ENCODE measurements at places on chromosomes 2 and 18. TPM values are rescaled to one million over a fixed set of nuclear protein-coding genes. Genes with fewer than 3 reads are reported as not detected.

AFTPH gene
- total RNA-seq, result 14.5 TPM

RAD51AP2 gene
- total RNA-seq, result 0.28 TPM

SLC5A7 gene
- not detected for total RNA-seq

PARD6G gene
- 2.8 TPM for total RNA-seq

DNA sequence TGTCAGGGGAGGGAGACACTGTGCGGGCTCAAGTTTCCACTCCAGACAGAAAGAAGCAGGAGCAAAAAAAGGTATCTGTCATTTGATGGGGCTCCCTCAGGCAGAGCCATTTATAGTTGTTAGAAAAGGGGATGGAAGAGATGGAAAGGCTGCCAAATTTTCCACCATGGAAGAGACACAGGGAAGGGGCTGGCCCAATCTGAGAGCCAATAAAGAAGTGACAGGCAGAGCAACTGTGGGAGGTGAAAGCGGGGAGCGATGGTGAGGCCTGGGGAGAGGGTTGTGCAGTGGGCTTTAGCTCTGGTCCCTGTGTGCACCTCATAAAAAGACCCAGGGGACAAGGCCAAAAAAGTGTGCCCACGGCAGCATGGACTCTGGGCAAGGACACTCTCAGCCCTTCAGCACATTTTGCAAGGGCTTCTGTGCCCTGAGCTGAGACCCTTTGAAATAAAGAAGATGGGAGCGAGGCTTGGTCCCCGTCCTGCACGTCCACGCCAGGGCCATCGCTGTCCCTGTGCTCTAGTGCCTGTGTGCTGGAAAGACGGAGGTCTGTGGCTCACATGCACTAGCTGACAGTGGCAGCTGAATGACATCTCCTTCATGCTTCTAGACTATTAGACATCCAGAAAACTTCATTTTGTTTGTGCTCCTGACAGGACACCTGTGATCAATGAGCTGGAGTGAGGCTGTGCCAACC lies 456.7 kb upstream of the HS6ST1 start:
- peak; percentile 43 for DNase-seq

DNA sequence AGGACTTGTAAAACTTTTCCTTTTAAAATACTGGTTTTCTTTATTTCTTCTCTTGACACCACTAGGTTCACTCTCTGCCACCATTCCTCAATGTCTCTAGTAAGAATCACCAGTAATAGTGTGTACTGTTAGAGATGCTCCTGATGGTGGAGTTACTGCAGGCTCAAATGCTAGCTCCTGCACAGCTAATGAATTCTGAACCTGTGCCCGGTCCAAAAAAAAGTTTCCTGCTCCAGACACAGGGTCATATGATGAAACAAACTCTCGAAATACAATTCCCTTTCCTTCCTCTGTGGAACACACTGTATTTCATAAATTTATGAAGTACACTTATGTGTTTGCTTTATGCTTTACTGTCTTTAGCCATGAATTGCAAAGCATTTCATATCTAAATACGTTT lies 19.2 kb downstream of the PMS1 start:
- no peak for DNase-seq

GRCh38 chr2:75410702-75411101 lies 150.0 kb downstream of the EVA1A start:
- DNase-seq, result no peak

DNA sequence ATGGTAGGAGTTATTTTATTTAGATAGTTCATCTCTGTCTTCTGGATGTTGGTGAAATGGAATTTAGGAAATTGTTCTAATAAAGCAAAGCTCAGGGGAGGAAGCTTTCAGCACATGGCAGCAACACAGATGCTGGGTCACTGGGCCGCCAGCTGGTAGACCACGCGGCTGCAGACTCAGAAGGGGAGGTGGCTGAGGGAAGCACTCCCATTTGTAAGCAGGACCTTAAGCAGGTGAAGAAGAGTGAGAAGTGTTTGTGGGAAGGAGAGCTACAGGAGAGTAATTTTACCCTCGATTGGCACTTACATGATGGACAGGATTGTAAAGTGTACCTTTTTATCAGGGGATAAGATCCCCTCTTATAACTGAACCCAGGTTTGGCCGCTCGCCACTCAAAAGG lies 24.4 kb downstream of the NMS start:
- no peak for DNase-seq

- no peak for DNase-seq
These were observed 22.6 kb upstream of the SCYGR2 start for GRCh38 chr2:227576110-227576509.

DNA sequence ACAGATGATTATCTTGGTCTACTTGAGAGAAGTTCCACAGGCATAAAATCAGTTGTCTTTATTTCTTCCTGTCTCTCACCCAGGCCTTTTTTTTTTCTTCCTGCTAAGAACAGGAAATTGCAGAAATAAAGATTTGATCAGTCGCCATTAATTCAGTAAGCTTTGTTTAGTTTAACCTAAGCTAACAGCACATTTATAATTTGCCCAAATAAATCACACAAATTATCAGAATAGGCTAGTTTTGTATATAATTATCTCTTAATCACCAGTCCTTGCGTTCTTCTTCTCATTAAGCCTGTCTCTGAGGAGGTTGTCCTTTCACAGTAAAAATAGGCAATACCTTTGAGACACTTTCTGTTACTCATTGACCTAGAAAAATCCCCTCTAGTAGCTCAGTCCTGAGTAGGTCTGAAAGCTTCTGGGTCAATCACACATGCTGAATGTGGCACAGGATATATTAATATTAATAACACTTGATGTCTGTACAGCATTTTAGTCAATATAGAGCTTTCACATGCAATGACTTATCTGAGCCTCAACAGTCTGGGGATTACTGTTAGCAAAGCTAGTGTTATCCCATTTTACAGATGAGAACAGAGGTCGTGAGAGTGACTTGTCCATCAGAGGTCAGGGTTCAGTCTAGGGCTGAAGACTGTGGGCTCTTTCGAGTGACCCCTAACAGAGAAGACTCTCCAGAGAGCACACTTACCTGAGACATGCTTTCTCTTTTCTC lies 11.2 kb upstream of the STK17B start:
- DNase-seq, result no peak

GRCh38 chr2:140526575-140526974 lies 1604.2 kb downstream of the LRP1B start:
- DNase-seq, result no peak

- DNase-seq, result no peak
These were observed 3.5 kb upstream of the RFX8 start for GRCh38 chr2:101478181-101479001.

DNA sequence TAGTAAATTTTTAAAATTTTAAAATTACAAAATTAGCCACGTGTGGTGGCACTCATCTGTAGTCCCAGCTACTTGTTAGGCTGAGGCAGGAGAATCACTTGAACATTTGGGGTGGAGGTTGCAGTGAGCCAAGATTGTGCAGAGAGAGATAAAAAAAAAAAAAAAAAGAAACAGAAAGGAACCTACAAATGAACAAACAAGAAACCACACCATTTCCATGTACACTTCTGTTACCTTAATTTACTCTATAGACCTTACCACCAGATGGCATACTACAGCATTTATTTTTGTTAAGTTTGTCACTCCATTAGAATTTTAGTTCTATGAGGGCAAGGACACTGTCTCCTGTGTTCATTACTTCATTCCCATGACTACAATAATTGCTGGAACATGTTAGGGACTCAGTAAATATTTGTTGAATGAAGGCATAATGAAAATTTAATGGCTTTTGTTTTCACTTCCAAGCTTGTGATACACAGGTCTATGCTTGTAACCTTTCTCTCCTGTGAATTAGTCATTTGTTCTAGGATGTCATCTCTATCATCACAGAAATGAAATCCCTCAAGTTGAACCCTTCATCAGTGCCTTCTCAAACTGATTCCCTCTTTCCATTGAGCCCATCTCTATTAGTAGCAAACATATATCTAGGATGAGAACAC lies 76.0 kb downstream of the ARHGAP15 start:
- DNase-seq, result no peak
